Activated CD8-positive, alpha-beta memory T cell treated with anti-CD3 and anti-CD28 coated beads for 1 hour (primary cell): ENCODE measurements at places on chromosomes 3 and 15.

- DNase-seq = no peak
These were observed 101.4 kb downstream of the FNDC3B start for GRCh38 chr3:172140499-172141391.

DNA sequence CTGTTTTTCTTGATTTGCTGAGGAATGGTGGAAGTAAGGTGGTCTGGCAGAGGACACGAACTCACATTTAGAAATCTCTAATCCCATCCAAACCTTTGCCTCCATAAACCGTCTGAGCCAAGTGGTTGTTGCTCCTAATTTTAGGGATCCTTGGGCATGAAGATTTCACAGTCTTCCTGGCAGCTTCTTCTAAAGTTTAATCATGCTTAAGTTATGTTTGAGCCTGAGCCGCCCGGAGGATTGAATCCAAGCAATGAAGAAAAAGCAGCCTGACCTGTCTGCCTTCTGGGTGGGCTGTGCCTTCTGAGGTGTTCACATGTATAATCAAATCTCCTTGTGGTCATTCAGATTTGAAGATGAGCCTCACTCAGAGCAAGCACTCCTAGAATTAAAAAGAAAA is 249.0 kb downstream of the CD47 start:
- DNase-seq = no peak

- no peak for DNase-seq
These were observed 454.1 kb upstream of the BCHE start for GRCh38 chr3:166291186-166291955.

DNA sequence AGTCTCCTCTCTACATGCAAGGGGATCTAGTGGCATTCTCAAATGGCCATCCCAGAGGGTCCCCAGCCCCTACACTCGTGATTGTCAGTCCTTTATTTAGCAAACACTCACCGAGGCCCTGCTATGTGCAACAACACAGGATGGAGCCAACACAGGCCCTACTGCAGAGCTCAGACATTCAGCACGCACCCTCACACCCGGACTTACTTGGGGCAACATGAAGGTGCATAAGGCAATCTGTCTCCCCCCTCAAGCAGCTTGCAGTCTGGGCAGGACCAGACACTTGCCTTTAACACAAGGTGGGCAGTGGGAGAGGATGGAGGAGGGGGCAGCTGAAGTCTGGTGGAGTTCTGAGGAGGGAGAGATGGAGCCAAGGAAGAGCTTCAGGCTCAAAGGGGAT is 258.4 kb downstream of the XXYLT1 start:
- DNase-seq = no peak

GRCh38 chr15:34927726-34928125 is 41.8 kb downstream of the AQR start:
- no peak for DNase-seq

GRCh38 chr15:96200357-96200967 is 130.0 kb upstream of the NR2F2 start:
- no peak for DNase-seq

DNA sequence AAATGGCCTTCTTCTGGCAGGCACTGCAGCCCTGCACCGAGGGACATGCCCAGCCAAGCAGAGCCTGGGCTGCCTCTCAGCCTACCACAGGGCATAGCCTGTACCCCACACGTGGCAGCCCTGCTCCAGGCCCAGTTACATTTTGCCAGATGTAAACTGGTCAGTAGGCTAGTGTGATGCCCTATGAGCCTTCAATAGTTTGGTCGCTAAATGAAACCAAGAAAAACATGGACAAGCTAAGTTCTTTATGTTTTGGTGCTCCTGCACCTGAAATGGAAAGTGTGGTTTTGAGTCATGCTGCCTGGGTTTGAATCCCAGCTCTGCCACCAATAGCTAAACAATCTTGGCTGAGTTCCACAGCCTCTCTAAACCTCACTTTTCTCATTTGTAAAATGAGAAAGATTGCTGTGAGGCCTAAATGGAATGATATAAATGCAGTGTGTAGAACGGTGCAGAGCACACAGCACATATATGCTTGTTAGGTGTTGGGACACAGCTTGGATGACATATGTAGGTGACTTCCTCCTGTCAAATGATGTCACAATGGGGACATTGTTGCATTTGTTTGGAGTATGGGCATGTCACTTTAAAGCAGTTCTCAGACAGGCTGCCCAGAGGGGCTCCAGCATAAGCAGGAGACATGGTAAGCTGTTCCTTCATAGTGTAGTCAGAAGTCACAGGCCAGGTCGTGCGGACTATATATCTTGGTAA is 57.4 kb downstream of the ZBTB38 start:
- DNase-seq = no peak
